ENCODE measurements at places on chromosomes 2 and 18.

GRCh38 chr2:104757056-104757455 lies 96.9 kb upstream of the POU3F3 start:
- DNase-seq = no peak

- DNase-seq = no peak
Observed at GRCh38 chr2:42895134-42895790, 102.9 kb upstream of the HAAO start.

DNA sequence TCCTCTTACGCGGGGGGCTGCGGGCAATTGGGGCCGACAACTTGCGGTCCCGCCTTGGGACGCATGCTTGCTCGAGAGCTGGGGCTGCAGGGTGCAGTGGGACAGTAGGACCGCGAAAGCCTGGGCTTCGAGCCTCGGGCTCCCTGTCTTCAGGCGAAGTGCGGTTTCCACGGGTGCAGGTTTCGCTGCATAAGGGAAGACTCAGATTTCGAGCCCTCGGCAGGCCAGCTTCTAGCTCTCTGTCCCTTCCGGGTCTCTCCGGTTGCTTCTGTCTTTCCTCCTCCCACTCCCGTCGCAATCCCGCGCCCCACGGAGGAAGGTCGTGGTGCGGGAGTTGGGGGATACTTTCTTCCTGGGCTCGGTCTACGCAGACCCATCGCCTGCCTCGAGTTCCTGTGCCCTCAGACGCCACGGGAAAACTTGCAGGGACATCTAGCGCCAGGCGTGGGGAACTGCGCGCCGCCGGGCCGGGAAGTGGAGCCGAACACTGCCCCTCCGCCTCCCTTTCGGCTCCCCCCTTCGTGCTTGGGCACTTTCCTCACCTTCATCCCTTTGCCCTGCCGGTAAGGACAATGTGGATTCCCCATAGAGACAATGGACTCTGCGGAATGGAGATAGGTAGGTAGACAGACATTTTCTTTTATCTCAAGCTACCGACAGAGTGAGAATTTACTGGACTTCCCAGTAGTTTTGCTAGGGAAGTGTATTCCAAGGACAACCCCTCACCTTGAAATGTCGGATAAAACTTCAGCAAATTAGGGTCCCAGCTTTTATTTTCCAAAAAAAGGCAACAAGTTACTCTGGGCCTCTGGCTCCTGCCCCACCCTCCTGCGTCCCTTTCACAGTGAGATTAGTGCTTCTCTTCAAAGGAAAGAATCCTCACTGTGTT lies 4.2 kb upstream of the HOXD13 start:
- peak; percentile 44 for DNase-seq

DNA sequence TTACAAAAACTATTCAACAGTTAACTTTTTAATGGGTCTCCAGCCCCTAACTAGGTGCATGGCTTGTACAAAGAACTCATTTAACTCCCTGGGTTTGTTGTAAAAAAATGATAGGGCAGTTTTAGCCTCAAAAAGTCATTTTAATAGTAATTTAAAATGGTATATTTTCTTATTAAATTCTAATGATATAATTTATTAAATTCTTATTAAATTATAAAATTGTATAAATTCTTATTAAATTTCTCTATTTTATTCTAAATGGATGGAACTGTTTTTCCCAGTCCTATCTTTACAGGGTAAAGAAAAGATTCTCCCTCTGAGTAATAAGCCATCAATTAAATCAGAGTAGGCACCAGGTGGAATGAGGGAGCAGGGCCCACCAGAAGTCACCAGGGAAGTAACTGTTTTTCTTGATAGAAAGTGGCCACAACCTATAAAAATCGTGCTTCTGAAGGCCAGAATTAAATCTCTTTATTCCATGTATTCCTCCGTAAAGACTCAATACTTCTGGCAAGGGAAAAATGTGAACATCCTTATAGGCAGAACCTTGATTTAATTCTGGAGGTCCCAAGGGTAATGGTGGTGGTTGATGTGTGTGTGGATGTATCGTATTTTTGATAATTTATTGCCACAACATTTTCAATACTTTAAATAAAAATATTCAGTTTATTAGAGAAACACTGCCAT lies 814 bp downstream of the FKBP7 start:
- peak; percentile 15 for DNase-seq

- DNase-seq = no peak
Observed at GRCh38 chr2:196369967-196370366, 198.6 kb upstream of the STK17B start.

DNA sequence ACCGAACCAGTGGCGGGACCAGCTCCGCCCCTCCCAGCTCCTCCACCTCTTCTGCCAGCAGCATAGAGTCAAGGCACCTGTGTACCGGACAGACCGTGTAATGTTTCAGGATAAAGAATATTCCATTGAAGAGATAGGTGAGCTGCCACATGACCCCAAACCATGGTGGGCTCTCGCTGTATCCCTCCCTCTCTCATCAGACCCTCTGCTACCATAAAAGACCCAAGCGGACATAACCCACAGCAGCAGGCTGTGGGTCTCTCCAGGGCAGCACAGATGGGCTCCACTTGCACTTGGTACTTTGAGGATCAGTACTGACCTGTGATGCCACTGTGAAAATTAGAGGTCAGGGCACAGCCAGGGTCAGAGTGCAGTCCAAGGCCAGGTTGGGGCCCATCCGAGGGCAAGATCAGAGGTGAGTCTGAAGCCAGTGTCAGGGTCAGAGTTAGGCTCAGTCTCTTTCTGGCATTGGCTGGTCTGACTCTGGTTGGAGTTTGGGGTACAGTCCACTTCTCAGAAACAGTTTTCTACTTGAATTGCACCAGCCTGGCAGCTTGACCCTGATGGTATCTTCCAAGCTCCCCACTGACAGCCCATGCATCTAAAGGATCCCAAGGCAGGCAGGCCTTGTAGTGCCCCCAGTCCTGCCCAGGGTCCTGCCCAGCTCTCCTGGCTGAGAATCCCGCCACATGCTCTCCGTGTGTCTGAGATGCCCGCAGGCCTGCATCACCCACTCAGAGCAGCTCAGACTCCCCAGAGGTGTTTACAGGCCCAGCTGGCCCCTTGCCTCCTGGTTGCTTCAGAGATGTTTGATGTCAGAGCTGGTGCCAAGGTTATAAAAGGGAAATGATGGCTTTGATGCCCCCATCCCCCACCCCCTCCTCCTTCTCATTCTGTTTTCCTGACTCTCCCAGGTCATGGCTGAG lies 212.1 kb downstream of the DYSF start:
- DNase-seq = no peak

- no peak for DNase-seq
Observed at GRCh38 chr2:28030600-28030999, 140.1 kb downstream of the BABAM2 start.

DNA sequence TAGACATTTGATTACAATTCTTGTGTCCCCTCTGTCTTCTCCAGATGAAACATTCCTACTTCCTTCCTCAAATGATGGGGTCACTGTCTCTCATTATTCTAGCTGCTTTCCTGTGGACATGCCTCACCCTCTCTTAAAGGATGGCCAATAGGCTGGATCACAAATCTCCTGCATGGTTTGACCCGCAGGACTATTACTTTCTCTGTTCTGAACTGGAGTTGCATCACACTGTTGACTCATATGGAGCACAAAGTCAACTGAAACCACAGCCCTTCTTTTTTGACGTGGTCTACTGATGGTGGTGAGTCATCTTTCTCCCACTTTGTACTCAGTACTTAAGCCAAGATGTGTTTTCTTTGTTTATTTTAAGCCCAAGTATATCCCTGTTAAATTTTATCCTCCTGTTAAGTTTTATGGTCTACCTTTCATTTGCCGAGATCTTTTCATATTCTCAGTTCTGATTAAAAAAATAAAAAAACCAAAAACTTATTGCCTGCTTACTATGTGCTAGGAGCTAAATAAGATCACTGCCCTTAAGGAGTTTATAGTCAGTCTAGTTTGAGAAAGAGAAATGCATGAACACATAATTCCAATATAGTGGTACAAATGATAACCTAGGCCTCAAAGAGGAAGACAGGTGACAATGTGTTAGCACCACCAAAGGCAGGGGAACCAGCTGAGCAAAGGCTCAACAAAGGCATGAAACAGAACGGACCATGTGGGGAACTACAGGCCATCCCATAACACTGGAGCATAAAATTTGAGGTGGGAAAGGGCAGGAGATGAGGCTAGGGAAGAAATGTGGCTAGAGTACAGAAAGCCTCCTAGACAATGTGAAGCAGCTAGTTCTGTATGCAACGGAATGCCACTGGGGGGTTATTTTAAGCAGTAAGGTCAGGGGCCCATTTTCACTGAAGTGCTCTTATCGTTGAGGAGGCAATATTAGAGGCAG lies 67.6 kb upstream of the ZFP36L2 start:
- DNase-seq = peak; percentile 99

- no peak for DNase-seq
Observed at GRCh38 chr18:25819746-25820363, 270.6 kb downstream of the SS18 start.

DNA sequence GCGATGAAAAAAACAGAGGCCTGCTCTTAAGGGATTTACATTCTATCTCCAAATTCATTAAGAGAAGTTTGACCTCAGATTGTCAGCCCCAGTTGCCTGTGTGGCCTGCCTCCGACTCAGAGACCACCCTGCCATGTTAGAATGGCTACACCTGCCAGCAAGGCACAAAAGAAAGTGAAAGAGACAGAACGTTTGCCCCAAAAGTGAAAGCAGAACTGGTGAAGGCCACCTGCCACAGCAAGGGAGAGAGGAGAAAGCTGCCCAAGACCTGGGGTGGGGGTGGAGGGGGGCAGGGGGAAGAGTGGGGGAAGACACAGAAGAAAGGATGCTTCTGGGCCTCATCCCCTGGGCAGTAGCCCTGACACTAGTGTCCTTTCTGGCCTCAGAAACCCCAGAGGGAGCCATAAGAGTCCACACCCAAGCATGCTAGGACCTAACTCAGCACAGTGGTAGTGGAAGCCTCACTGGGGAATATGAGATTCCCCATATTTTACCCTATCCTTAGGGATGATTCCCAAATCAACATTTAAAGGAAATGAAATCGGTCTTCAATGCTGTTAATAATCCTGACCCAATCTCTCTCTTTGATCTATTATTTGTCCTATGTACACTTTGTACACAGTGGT lies 389.7 kb downstream of the TXNL1 start:
- DNase-seq = no peak

Measured in fibroblast of skin of right quadriceps (primary cell).